ENCODE measurements at places on chromosomes 12 and 14.

DNA sequence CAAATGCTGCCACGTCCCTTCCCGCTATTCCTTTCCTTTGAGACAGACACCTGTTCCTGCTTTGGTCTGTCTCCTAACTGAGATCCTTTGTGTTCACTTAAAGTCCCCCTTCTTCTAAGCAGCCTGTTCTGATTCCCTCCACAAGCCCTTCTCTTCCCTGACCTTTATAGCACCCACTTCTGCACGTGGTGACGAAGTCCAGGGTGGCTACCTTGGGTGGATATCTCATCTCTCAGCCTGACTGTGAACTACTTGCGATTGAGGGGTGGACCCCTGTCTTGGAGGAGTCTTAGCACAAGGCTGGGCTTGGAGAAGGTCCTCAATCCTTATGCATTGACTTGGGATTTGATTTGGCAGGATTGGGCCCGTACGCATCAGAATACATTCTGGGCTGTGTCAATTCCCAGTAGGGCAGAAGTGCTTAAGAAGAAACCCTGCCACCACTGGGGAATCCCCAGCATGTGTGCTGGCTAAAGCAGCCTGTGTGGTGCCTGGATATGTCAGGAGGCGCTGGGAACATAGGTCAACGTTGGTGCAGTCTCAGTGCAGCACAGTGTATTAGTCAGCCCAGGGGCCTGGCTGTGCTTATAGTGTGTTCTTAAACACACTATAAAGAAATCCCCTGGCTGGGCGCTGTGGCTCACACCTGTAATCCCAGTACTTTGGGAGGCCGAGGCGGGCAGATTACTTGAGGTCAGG, 23.6 kb downstream of the KRT80 start:
- DNase-seq: no peak

DNA sequence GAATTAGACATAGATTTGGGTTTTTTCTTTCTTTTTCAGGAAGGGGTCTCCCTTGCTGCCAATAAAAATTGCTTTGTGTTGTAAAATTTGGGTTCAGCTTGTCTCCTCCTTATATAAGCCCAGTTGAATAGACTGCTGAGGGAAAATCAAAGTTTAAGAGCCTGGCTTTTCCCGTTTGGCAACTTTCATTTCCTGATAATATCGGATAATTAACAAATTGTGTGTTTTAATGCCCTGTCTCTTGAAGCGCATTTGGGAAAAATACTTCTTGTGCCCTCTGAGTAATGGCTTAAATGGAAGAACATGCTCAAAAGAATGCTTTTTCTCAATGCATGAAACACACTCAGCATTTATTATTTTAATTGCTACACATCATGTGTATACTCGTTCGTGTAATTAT, 198.0 kb upstream of the DCN start:
- no peak for DNase-seq

GRCh38 chr12:99960311-99960710, 24.4 kb downstream of the ANKS1B start:
- no peak for DNase-seq

DNA sequence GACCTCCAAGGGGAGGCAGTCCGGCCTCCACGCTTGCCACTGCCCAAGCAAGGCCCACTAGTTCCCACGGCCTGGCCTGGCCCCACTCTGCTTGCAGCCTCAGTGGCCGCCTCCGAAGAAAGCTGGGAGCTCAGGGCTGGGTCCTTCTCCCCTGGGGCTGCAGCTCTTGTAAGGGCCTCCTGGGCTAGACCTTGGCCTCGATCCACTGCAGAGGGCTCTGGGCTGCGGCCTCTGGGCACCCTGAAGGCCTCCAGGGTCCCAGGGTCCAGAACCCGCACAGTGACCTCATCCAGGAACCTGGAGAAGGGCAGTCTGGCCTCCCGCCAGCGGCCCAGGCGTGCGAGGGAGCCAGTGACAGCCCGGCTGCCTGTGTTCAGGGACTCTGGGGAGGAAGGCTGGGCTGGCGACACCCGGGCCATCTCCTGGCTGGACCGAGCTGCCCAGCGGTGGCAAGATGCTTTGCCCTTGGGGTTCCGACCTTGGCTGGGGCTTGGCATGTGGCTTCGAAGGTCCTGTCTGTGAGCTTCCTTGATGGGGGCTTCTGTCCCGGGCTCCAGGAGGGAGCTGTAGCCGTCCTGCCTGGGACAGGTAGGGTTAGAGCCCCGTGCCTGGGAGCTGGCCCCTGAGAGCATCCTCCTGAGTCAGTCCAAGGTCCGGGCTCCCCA, 9.8 kb downstream of the BEGAIN start:
- DNase-seq: no peak

GRCh38 chr12:54217774-54218241, 29.0 kb upstream of the SMUG1 start:
- DNase-seq: no peak

GRCh38 chr12:68487721-68488309, 122.9 kb upstream of the RAP1B start:
- no peak for DNase-seq

- peak; percentile 78 for DNase-seq
Observed at GRCh38 chr12:53299101-53299453, 418 bp upstream of the MYG1 start.
